Stimulated activated CD4-positive, alpha-beta T cell treated with anti-CD3 and anti-CD28 coated beads, Interleukin-2, amount 100 ng/mL, for 48 hours (primary cell): ENCODE measurements at places on chromosomes 3 and 15.

- DNase-seq: no peak
Measured at GRCh38 chr3:180018543-180018942, 18.2 kb downstream of the PEX5L start.

DNA sequence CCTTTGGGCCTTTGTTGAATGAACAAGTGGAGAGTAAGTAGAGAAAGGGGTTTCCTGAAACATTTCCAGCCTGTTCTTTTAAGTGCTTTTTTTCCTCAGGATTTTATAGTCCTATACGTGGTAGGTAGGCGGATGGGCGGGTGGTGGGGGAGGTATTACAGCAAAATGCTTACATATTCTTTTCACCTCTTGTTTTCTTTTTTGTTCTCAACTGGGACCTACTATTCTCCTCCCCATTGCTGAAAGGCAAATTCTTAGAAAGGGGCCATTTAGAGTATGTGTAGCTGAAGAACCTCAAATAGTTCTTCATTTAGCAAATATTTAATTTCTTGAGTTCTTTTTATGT, 135.8 kb downstream of the FNDC3B start:
- no peak for DNase-seq

- no peak for DNase-seq
Measured at GRCh38 chr3:122957707-122958689, 69.6 kb downstream of the SEMA5B start.

DNA sequence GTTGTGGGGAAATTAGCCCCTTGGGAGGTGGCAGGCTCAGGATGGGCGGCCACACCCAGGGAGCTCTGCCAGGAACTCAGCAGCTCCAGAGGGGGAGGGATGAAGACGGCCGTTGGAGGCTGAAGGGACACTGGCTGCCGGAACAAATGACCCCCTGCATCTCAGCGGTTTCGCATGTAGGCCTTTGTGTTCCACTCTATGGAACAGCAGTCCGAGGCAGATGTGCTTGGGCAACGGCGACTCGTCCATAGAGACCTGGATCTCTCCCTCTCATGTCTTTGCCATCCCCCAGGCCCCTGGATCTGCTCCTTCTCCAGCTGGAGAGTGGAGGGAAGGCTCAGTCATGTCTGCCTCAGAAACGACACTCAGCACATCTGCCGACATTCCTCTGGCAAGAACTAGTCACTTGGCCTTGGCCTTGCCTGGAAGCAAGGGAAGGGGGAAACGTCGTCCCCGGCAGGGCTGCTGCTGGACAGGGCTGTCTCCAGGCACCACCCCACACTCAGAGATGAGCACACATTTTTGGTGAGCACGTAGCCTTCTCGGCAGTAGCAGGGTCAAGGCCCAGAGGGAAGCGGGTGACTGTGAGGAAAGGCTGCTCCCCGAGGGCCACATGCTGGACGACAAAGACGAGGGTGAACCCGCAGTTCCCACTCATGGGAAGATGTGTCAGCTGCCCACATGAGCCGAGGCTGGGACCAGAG, 83.8 kb downstream of the ASB7 start:
- no peak for DNase-seq

- DNase-seq: no peak
Measured at GRCh38 chr15:50046867-50047266, 72.2 kb downstream of the ATP8B4 start.

- no peak for DNase-seq
Measured at GRCh38 chr3:186375443-186375842, 13.4 kb upstream of the DGKG start.

- DNase-seq: no peak
Measured at GRCh38 chr15:33834892-33835743, 133.2 kb upstream of the CHRM5 start.

- no peak for DNase-seq
Measured at GRCh38 chr3:94303897-94304296, 241.0 kb downstream of the NSUN3 start.

DNA sequence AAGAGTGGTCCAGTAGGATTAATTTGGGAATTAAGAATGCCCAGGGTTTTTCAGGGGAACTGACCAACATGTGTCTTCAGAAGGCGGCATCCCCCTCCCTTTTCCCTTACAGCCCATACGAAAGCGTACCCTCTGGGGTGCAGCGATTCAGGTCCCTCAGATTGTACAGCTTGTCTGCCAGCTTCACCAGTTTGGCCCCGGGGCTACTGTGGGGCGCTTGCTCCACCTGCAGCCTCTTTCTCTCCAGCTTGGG, 848 bp downstream of the HDDC3 start:
- DNase-seq: no peak

GRCh38 chr3:56795097-56795828, 6.5 kb downstream of the ARHGEF3 start:
- DNase-seq: no peak

DNA sequence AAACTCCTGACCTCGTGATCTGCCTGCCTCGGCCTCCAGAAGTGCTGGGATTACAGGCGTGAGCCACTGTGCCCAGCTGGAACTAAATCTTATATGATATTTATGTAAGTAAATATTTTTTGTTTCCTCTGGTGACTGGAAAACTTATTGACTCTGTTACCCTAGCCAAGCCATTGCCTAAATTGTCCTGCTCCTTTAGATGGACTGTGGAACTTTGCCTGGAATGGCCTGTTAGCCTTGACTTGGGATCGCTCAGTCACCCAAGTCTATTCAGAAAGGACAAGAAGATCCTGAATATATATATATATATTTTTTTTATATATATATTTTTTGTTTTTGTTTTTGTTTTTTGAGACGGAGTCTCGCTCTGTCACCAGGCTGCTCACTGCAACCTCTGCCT, 113.9 kb downstream of the PDE8A start:
- DNase-seq: no peak

DNA sequence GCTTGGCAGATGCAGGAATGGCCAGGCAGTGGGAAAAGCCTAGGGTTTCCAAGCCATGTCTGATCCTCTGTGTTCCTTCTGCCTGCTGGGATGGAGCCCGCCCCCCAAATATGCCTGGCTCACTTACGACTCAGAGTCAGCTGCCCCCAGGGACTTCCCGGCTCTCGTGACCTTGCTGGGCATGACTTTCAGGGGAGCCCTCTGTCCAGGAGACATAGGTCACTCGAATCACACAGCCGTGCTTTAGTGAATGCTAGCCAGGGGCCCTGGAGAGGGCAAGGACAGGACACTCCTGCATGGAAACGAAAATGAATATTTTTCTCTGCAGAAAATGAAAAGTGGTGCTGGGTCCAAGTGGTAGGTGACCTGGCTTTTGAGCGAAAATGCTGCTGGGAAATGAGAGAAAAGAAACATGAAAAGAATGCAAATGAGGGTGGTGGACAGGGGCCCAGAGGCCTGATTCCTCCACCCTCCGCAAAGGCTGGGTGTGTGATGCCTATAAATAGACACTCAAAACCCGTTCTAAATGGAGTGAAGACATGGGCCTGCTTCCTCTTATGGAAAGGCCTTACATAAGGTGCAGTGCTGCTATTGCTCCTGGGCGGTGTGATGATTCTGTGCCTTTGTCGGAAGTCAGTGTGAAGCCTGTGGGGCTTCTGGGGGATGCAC, 107.4 kb downstream of the APBA2 start:
- DNase-seq: no peak

DNA sequence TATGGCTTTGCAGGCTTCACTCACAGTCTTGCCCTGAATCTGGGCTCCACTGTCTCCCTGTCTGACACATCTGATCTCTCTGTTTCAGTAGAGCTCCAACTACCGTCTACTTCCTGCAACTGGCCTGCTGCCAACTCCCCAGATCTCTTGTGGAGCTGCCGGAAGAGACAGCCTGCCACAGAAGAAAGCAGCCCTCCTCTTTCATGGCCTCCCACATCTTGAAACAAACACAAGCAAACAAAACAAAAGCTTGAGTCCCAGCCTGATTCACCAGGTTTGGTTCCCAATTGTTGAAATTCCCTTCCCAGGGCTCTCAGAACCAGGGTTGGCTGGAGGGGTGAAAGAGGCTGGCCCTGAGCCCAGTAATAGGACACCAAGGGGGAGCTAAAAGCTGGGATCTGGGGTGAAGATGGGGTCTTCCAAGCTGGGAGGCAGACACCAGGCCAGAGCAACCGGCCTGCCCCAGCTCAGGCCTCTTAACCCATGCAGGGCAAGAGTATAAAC, 55.3 kb upstream of the CA12 start:
- DNase-seq: peak; percentile 48

DNA sequence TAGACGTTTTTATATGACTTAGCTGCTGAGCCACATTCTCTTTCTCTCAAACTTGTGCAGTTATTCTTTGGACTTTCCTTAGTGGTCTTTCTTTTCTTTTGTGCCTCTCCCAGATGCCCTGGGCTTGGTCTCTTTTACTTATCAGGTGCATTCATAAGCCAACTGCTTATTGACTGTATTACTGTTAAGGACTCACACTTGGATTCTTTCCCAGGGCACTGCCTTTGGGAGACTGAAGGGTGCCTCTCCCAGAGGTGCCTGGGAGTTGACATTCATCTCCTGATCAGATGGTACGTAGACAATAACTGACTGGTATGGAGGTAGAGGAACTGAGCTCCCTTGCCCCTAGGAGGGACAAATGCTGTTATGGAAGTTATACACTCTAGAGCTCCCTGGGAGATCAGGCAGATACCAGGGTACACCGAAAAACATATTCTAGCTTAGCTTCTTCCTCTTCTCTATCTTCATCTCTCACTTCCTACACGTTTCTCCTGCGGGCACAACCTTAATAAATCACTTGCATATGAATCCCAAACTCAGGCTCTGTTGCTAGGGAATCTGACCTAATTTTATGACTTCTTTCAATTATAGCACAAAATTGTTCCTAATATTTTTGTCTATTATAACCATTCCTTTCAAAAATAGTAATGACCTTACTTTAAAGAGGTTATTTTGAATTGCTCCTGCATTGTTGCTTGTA, 24.7 kb downstream of the PARP15 start:
- DNase-seq: no peak
